ENCODE measurements at places on chromosomes 5 and 9.

DNA sequence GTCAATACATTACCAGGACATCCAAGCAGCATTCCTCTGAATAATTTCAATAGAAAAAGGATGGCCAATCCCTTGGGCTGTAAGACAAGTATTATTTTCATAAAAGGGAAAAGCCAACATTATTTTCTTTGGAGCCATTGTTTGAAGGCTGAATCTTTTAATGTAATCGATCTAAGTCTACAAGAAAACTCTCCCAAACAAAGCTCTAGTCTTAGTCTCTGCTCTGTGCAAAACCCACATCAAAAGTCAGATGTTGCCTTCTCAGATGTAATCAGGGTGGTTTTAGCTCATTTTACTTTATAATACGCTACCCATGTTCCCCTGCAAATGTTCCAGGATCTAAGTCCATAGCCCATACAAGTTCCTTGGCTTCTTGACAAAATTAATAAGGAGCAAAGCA is 325.6 kb downstream of the TRPM3 start:
- DNase-seq = no peak

- DNase-seq = no peak
Measured at GRCh38 chr9:84945878-84946538, 276.5 kb downstream of the NTRK2 start.

DNA sequence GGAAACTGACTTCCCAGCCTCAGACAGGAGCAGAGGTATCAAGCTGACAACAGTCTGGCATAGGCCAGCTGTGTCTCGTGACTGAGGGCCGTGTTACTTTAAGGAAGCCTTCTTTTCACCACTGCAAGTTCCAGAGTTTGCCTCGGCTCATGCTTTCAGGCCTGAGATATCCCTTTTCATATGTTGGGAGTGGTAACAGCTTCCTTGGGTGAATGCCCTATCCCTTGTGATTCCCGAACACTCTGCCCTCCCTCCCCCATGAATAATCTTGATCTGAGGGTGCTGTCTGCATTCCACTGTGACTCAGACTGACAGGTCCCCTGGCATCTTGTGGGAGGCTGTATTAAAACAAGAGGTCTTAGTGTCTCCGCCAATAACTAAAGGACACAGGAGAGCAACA is 49.7 kb upstream of the ARL15 start:
- DNase-seq = no peak

DNA sequence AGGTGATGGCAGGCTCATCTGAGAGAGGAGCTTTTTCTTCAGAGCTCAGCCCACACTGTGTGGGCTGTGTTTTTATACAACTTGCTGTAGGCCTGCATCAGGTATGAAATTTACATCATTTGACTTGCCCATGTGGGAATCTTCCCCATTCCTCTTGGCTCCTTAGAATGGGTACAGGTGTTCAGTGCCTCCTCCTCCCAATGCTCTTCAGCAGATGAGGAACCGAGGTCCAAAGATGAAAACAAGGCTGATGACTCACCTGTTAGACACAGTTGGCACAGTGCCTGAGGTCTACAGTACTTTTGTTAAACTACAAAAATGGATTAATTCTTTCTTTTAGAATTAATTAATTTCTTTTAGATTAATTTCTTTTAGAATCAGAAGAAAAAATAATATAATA is 20.8 kb downstream of the PAPPA start:
- DNase-seq = no peak

- no peak for DNase-seq
Measured at GRCh38 chr9:114499528-114499927, 5.7 kb downstream of the WHRN start.

DNA sequence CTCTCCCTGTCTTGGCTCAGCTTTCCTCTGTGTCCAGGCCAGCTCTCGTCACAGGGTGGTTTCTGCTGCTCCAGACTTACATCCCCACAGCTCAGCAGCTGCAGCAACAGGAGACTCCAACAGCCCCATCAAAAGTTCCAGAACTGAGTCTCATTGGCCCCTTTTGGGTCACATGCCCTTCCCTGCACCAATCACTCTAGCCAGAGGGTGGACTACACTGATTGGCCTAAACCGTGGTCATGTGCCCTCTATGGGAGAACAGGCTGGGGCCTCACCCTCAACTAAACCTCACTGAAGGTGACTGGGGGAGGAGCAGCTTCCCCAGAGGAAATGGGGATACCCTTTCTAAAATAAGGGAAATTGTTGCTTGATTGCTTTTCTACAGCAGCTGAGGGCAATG is 44.4 kb upstream of the CPLX2 start:
- DNase-seq = no peak

DNA sequence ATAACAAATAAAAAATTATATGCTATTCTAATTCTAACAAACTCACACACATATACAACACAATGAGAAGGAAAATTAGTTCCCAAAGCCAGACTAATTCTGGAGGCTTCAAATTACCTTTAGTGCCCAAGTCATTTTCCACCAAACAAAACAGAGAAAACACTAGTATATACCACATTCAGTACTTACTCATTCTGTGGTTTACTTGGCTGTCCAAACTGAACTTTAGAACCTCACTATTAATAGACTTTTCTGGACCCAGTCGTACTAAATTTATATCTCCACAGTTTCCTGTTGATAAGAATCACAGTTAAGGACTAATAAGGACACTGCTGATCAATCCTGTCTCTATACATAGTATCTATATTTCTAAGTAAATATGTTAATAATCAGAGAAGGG is 66.4 kb downstream of the SETX start:
- no peak for DNase-seq

DNA sequence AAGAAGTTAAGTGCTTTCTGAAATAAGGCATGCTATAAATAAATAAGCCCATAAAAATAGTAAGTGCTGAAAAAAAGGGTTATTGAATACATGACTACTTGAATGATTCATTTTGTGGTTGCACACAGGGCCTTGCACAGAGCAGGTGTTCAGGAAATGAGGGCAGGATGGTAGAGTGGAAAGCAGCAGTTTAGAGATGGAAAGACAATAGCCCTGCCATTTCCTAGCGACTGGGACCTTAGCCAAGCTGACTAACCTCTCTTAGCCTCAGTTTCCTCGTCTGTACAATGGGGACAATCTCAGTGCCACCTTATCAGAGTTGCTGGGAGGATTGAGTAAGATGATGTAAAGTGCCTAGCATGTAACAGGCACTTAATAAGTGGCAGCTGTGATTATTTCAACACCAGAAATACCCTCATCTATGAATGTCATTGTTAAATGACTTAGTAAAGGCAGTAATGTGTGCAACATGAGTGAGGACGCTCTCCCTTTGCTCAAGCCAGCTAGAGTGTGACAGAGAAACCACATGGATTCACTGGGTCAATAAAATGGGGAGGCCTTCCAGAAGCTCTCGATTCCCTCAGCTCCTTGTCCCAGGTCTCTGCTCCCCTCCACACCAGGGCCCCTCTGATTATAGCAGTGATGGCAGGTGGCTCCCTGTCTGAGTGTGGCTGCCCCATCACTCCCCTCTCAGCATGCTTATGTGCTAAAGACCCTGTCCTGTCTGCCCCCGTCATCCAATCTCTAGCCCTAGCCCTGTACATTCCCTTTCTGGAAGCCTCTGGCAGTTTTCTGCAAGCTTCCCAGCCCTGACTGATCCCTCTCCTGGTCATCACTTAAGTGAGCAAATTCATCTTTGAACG is 16.0 kb upstream of the PHF19 start:
- no peak for DNase-seq

GRCh38 chr5:124997186-124997893 is 250.9 kb upstream of the ZNF608 start:
- no peak for DNase-seq

- DNase-seq = no peak
Measured at GRCh38 chr9:111965566-111966019, 69.0 kb downstream of the UGCG start.

GRCh38 chr5:77117161-77117560 is 30.1 kb upstream of the ZBED3 start:
- DNase-seq = no peak

- no peak for DNase-seq
Measured at GRCh38 chr5:170643591-170643990, 139.8 kb downstream of the KCNIP1 start.

GRCh38 chr9:80602291-80602690 is 1030.5 kb downstream of the TLE4 start:
- DNase-seq = no peak

DNA sequence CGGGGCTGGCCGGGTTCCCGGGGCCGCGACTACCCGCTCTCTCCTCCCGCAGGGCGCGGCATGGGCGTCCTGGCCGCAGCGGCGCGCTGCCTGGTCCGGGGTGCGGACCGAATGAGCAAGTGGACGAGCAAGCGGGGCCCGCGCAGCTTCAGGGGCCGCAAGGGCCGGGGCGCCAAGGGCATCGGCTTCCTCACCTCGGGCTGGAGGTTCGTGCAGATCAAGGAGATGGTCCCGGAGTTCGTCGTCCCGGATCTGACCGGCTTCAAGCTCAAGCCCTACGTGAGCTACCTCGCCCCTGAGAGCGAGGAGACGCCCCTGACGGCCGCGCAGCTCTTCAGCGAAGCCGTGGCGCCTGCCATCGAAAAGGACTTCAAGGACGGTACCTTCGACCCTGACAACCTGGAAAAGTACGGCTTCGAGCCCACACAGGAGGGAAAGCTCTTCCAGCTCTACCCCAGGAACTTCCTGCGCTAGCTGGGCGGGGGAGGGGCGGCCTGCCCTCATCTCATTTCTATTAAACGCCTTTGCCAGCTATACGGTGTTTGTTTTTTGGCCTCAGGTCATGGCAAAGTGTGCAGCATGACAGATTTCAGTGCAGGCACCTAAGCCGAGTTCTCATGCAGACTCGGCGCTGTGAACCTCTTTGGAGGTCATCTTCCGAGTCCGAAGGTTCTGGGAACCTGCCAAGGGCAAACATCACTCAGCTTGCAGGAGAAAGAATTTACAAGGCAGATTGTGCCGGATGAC is 516 bp downstream of the MRPL41 start:
- peak; percentile 43 for DNase-seq

DNA sequence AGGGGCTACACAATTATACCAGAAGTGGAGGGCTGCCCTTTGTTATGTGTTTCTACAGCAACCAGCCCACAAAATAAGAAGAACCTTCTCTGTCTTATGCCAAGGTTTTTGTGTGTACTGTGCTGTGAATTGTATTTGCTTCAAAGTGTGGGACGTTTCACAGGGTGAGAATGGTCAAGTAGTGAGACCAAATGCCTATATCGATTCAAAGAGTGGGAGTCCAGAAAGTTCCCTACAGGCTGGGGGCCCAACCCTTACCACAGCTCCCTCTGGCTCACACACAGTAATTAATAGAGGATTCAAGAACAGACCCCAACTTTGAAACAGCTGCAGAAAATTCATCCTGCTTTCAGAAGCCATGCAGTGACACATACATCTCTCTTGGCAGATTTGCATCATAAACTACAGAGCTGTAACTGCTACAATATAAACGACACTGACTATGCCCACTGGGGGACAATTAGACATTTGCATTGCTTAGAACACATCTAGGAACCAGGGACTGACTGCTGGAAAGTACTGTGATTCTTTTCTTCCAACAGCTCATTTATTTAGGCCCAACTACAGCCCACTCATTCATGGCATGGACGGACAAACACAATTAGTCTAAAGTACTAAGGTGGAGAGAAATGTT is 12.8 kb downstream of the ENC1 start:
- no peak for DNase-seq

- DNase-seq = no peak
Measured at GRCh38 chr5:127396490-127397155, 106.0 kb downstream of the MEGF10 start.

DNA sequence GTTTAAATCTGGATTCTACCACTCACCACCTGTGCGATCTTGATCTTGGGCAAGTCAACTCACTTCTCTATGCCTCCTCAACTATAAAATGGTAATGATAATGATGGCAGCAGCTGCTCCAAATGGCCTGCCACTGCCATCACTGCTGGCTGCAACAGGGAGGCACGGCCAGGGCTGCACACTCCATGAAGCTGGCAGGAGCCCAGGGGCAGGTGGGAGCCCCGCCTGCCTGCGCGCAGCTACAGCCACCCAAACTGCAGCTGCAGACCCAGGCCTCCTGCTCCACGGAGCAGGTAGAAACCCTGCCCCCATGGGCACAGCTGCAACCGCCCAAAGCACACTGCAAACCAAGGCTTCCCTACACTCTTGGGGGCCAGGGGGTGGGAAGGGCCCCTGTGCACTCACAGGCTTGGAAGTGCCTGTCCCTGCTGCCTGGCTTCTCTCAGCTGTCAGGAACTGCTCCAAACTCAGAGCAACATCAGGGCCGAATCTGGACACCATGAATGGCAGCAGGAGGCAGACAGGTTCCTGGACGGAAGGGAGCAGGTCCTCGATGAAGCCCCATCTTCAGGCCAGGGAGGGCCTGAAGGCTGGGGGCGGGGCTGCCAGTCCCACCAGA is 57.6 kb downstream of the PRELID2 start:
- DNase-seq = no peak

- no peak for DNase-seq
Measured at GRCh38 chr9:98311541-98311940, 56.1 kb upstream of the TBC1D2 start.

DNA sequence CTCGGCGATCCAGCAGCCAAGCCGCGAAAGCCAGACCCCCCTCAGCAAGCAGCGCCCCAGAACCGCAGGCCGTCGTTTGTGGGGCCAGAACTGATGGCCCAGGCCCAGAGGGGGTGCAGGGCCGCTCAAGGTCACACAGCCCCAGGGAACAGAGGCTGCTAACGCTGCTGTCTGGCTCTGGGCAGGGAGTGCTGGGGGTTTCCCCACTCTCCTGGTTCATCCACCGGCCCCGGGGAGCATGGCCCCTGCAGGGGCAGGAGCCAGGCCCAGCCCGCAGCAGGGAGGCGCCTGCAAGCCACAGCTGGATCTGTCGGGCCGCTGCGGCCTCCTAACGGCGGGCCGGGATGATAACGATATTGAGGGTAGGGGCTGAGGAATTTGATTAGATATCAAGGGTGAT is 64.8 kb upstream of the IGFBPL1 start:
- no peak for DNase-seq

- DNase-seq = peak; percentile 61
Measured at GRCh38 chr5:176536132-176536901, 885 bp downstream of the RNF44 start.

All from mesothelial cell of epicardium (in vitro differentiated cells).